ENCODE measurements at places on chromosomes 4 and X.

GRCh38 chrX:129791336-129791735, 11.6 kb downstream of the SASH3 start:
- no peak for DNase-seq

GRCh38 chrX:149903889-149904748, 23.1 kb downstream of the MAGEA8 start:
- DNase-seq = no peak

DNA sequence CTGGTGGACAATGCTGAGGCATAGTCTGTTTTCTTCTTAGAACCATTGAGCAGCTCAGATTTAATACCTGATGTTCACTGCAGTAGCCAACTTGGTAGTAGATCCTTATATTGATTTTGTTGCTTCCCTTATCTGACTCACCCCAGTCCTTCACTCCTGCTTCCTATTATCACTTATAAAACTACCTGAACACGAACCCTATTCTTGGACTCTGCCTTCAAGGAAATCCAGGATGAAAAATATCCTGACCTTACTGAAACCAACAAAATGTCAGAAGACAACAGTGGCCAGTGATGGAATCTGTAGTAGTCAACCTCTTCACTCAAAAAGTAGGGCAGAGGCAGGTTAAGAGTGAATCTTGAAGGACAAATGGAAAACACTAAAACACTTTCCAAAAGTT, 98.1 kb downstream of the CPEB2 start:
- no peak for DNase-seq

DNA sequence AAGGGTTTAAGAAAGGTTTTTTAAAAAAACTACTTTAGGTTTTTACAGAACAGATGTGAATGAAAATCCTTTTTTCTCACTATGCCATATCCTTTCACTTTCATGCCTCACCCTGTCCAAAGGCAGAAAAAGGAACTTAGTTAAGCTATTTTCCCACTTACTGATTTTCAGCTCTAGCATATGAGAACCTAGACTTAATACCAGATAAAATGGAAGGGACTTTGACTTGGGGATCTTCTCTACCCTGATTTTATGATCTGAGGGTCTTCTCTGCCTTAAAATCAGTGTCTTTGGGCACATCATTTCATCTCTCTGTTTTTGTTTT, 42.4 kb downstream of the FNIP2 start:
- DNase-seq = no peak

Measured in NCI-H1930 (cell line).